PC-3 (cell line): ENCODE measurements at places on chromosomes 1 and 21. TPM values are rescaled to one million over a fixed set of nuclear protein-coding genes. Genes with fewer than 3 reads are reported as not detected.

DNA sequence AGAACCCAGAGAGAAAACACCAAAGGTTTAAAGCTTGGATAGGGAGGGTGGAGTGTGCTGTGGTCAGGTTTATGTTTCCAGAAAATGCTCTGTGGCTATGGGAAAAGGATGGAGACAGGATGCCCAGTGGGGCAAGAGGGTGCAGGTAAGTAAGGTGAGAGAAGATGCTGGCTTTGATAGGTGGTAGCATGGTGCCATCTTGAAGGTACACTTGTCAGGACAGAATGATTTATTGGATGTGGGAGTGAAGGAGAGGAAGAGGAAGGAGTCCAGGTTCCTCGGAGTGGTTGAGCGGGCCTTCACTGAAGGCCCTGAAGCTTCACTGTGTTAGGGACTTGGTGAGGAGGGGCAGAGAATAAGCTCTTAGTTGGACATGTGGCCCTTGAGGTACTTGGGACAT lies 3.6 kb downstream of the PTPRF start:
- peaks cover 10% of the 10 kb centered on the region; the same call in 1 of the 2 replicates for H3K36me3 ChIP-seq
- peaks cover 74% of the 10 kb centered on the region for H3K4me1 ChIP-seq
- DNase-seq, result no peak
- no peaks in the 10 kb centered on the region for H3K27me3 ChIP-seq
- no peak overlapping the region for H3K27ac ChIP-seq

GRCh38 chr21:44767834-44768831 lies 33.5 kb downstream of the UBE2G2 start:
- H3K36me3 ChIP-seq, result peaks cover 33% of the 10 kb centered on the region
- no peaks in the 10 kb centered on the region for H3K27me3 ChIP-seq
- H3K4me1 ChIP-seq, result peaks cover 30% of the 10 kb centered on the region
- no peak for DNase-seq

GRCh38 chr1:110615548-110616130 lies 9.5 kb upstream of the KCNA2 start:
- DNase-seq, result peak; percentile 82
- no peaks in the 10 kb centered on the region for H3K36me3 ChIP-seq
- no peak overlapping the region for H3K4me3 ChIP-seq
- H3K4me1 ChIP-seq, result peaks cover 6% of the 10 kb centered on the region; the same call in 1 of the 2 replicates
- no peak overlapping the region for H3K27ac ChIP-seq

- H3K27ac ChIP-seq, result peak overlapping the region; percentile 91
- H3K4me3 ChIP-seq, result no peak overlapping the region
- H3K27me3 ChIP-seq, result no peaks in the 10 kb centered on the region
- peaks cover 4% of the 10 kb centered on the region; the same call in 1 of the 2 replicates for H3K36me3 ChIP-seq
Observed at GRCh38 chr1:84847253-84848250, 45.5 kb downstream of the LPAR3 start.

The G0S2 gene
- 620 and 723 TPM in 2 replicates for total RNA-seq

The AMY1A gene
- not detected in 2 replicates for total RNA-seq

The PRAMEF13 gene
- not detected in 2 replicates for total RNA-seq

The LYPD8 gene
- not detected in 2 replicates for total RNA-seq
